ENCODE measurements at places on chromosomes 2 and 18.

DNA sequence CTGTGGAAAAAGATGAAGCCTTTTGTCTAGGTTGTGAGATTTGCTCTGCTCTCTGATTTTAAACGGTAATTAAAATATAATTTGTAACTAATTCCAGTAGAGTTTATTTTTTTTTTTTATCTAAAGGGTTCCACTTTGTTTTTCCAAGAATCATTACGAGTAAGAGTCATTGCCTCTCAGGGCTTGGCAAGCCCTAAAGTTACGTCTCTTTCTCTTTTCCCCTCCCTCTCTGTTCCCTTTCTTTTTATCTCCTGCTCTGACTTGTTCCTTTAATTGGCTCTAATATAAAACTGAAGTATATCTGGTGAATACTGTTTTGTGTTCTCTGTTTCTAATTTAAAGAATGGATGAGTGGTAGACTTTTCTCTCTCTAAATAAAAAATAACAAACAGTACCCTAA lies 75.8 kb downstream of the CALCRL start:
- peak; percentile 5 for DNase-seq

DNA sequence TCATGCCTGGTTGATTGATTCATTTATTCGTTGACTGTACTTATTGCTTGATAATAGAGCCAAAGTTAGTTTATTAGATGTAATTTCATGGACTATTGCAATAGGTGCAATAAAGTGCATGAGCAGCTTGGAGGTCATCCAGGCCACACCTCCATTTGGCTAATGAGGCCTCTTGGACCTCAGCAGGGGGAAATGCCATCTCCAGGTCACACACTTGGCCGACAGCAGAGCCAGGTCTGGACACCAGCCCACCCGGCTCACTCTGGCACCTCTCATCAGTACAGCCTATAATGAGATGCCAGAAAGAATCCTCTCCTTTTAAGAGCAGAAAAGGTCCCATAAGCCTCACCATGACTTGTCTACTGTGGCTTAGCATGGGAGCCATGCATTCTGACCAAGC lies 71.2 kb upstream of the AFF3 start:
- DNase-seq, result no peak

DNA sequence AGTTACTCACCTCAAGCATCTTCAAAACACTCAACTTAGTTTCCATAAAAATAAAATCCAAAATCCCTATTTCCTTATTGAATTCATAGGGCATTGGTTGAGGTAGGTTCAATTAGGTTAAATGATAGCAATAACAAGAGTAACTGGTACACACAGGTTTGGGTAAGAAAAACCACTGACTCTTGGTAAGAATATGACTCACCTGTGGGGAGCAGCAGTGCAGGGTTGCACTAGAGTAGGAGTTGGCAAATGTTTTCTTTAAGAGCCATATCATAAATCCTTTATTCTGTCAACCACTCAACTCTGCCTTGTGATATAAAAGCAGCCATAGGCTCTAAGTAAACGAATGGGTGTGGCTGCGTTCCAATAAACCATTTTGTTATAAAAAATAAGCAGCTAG lies 71.4 kb upstream of the CDH20 start:
- DNase-seq, result no peak

DNA sequence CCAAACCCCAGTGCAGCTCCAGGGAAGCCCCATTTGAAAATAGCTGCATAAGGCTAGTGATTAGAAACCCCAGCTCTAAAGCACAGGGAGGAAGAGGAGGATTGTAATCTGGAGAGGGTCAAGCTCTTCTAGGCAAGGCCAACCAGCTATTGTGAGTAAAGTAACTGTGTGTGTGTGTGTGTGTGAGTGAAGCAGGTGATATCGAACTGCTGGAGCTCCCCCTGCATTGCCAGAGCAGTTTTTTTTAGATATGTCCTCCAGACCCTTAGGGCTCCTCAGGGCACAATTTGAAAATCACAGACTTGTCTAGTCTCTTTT lies 177.4 kb upstream of the NABP1 start:
- DNase-seq, result no peak

DNA sequence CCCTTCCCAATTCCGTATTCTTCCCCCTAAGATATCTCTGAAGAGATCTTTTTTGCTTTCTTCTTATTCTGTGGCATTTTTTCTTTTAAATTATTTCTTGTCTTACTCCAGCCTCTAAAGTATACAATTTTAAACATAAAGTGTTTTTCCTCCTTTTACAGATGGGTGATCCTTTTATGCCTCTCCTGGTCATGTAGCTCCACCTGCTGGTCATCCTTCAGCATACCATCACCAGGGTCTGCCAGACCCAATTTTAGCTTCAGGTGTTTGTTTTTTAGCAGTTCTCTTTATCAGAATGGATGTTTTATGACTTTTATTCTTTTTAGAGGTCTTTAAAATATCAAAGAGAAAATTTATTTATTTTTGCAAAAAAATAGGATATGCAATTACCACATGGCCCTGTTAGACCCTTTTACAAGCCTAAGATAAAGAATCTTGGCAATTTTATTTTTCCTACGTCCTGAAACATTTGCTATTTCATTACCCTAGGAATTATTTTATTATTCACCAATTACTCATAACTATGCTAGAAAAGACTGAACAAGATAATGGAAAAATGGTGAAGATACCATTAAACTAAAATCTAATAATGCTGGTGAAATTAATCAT lies 55.5 kb downstream of the PIGN start:
- peak; percentile 62 for DNase-seq

- no peak for DNase-seq
Measured at GRCh38 chr2:236240228-236240990, 23.8 kb downstream of the ASB18 start.

- DNase-seq, result peak; percentile 88
Measured at GRCh38 chr2:189440947-189441708, at the start of gene WDR75. Gene WDR75, plus strand, starts transcription at chr2:189441474. Its CDS starts 19 bp downstream, at chr2:189441493.

GRCh38 chr18:79792096-79792987 lies 5.4 kb upstream of the KCNG2 start:
- DNase-seq, result no peak

DNA sequence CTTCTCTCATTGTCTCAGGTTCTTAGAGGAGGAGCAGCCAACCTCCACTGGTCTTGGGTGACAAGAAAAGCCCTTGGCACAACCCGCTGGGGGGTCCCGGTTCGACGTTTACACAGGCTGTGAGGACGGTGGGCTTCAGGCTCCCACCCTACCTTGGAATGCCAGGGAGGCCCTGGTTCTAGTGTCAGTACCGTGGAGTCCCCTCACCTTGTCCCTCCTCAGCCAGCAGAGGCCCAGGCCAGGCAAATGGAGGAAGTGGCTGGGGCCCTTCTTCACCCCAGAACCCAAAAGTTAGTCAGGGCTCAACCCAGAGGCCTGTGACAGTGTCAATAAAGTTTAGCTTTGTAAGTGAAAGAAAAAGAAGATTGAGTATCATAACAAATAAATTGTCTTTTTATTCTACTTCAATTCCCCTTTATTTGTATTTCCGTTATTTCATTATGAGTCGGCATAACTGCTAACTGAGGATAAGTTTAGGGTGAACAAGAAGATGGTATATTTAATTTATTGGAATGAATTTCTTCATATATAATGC lies 62.6 kb upstream of the ZSWIM2 start:
- no peak for DNase-seq

DNA sequence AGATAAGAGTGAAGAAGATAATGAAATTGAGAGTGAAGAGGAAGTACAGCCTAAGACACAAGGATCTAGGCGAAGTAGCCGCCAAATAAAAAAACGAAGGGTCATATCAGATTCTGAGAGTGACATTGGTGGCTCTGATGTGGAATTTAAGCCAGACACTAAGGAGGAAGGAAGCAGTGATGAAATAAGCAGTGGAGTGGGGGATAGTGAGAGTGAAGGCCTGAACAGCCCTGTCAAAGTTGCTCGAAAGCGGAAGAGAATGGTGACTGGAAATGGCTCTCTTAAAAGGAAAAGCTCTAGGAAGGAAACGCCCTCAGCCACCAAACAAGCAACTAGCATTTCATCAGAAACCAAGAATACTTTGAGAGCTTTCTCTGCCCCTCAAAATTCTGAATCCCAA lies 15.7 kb downstream of the MSH6 start:
- DNase-seq, result no peak

- no peak for DNase-seq
Measured at GRCh38 chr2:118842661-118843482, 4.6 kb downstream of the EN1 start.

DNA sequence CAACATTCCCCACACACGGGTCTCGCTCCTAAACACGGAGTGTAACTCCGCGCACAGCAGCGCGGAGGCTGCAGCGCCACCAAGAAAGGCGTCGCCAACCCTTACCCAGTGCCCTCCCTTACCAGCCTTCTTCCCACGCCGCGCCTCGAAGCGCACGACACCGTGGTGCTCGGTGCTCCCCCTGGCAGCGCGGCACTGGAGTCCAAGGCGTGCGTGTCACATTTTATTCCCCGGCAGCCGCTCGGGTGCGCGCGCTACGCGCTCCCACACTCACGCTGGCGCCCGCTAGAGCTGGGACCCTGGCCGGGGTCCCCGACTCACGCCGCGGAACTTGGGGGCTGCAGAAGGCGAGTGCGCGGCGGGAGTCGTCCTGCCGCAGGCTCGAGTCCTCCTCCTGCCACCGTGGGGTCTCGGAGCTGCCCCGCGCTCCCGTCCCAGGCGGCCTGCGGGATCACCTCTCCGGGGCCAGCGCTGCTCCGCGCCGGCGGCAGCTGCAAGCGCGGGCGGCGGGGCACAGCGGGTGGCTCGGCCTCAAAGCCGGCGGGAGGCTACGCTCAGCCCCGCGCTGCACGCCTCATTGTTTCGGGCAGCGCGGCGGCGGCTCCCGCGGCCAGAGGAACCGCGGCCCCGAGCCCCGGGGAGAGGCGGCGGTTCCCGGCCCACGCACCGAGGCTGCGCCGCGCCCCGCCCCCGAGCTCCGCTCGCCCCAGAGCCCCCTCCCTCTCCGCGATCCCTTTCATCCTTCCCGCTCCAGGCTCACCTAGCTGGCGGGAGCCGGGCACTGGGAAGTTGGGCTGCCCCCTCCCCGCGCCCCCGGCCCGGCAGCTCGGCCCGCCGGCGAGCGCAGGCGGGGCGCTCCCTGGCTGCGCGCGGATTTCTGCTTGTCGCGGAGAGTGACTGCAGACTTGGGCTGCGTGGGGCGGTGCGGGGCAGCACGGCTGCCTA lies at the start of gene ST6GAL2:
Gene ST6GAL2 (minus strand): TSS at position 197 of the 945 bp plus-strand sequence. CDS start 42,190 bp downstream, outside the sequence.
- DNase-seq, result no peak

DNA sequence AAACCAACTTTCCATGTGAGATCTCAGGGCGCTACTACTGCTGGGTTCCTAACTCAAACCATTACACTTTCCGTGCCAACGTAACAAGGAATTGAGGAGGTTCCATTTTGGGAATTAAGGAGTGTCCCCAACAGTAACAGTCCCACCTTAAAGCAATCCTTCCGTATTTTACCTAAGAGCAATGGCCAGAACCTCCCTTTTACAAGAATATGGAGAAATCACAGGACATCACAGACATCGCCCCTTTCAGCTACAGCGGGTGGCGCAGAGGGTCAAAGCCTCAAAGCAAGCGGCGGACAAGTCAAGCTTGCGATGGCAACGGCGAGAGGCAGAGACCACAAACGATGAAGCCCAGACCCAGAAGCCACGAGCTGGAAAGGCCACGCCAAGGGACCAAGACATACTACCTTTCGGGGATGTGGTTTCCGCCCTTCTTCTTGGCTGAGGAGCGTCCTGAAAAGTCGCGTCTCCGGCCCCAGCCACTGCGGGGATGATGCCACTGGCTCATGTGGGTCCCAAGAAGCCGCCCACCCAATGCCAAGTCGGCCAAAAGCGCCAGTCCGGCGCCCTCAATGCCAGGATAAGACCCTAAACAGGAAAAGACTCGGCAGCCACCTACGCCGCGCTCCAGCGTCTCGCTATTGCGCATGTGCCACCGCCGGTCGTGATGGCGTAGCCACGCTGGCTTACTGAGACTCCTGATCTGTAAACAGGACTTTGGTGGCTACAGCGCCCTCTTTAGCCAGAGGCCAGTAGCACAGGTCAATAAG lies at the start of gene DUSP11:
Gene DUSP11 (minus strand): TSS at position 637 of the 770 bp plus-strand sequence. CDS start 129 bp downstream, at position 508.
- DNase-seq, result peak; percentile 90

DNA sequence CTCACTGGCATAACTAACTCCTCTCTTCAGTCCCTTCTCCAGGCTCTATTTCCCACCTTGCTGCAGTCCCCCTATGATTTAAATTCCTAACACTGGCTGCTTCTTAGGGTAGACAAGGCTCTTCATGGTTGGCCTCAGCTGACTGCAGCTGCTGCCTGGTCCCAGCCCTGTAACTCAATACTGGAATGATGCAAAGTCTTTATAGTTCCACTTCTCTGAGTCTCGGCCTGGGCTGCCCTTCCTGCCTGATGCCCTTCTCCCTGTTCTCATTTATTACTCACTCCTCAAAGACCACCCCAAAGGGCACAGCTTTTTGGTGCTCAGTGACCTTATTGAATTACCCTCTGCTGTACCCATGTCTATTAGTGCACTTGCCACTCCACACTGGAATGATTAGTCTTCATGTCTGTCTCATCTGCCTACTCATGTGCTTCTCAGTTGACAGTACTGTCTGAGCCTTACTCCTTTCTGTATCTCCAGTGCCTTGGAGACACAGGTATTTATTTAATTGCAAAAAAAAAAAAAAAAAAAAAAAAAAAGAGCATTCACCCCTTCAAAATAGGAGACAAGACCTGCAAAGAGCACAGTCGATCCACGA lies 199.4 kb upstream of the REV1 start:
- DNase-seq, result no peak

DNA sequence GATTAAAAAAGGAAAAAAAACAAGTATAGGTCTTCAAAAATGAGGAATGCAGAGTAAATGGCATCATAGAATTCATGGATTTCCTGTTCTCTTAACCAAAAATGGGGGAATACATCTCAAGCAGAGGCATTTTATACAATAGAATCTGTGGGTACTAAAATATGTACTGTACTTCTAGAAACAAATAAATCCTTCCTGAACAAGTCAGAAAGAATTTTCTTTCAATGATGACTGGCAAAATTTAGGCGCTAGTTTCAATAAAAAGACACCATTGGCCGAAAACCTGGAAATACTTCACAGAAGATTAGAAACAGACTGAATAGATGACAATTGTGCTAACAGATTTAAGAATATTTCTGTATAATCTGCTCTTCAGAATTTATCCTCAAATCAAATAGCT lies 15.1 kb downstream of the TRAK2 start:
- DNase-seq, result no peak

- no peak for DNase-seq
Measured at GRCh38 chr2:233352141-233352842, 2.0 kb upstream of the DGKD start.

DNA sequence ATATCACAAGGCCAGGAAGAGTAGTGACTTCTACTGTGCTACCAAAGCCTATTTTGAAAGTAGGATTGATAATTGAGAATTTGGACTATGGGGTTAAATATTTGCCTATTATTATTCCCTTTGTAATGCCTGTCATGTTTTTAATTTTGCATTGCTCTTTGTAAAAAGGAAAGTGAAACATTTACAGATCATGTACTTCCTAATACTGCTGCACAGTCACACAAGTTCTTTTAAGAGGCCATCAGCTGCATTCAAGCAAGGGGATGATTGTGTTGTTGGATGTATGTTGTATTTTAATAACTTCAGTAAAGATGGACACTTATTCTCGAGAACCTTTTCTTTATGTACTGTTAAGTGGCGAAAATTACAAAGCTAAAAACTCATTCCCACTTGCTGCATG lies 70.1 kb downstream of the PLEKHA3 start:
- no peak for DNase-seq

GRCh38 chr2:147659051-147659450 lies 185.8 kb upstream of the ACVR2A start:
- DNase-seq, result no peak

Measured in fibroblast of the conjunctiva (primary cell).